ENCODE measurements at places on chromosomes 16 and 17.

- no peak for DNase-seq
Observed at GRCh38 chr17:70775679-70776078, 606.3 kb downstream of the KCNJ2 start.

- DNase-seq: no peak
Observed at GRCh38 chr16:19169082-19169639, 1.1 kb downstream of the SYT17 start.

DNA sequence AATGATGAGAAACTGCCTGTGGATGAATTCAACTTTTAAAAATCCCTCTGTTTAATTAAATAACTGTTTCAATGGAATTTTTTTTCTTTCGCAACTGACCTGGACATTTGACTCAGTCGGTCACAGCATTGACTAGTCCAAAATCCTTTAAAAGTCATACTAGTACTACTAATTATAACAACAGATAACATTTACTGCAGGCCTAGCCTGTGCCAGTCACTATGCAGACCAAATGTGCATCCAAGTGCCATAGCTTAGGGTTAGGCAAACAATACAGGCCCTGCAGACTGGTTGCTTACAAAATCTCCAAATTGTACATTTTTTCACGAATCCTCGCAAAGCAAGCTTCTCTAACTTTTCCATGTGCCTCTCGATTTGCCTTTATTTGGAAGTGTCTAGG, 56.6 kb downstream of the MYOCD start:
- no peak for DNase-seq

- no peak for DNase-seq
Observed at GRCh38 chr16:75579281-75579834, 13.2 kb downstream of the GABARAPL2 start.

- DNase-seq: no peak
Observed at GRCh38 chr16:89697616-89698331, 3.7 kb downstream of the SPATA2L start.

GRCh38 chr16:138049-138417, 440 bp downstream of the NPRL3 start:
- no peak for DNase-seq

DNA sequence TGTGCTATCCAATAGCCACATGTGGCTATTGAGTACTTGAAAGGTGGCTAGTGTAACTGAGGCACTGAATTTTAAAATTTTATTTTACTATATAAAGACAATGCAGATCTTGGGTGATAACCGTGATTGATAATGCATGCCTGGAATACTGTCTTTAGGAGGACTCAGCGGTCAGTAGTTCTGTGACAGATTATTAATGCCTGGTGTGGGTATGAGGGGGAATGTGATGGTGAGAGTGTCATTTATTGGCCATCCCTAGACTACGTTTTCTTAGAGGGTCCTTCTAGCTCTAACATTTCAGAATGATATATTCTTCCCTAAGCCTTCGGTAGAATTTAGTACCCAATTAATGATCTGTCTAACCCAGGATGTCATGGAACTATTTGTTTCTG, 157.6 kb downstream of the CPPED1 start:
- no peak for DNase-seq

DNA sequence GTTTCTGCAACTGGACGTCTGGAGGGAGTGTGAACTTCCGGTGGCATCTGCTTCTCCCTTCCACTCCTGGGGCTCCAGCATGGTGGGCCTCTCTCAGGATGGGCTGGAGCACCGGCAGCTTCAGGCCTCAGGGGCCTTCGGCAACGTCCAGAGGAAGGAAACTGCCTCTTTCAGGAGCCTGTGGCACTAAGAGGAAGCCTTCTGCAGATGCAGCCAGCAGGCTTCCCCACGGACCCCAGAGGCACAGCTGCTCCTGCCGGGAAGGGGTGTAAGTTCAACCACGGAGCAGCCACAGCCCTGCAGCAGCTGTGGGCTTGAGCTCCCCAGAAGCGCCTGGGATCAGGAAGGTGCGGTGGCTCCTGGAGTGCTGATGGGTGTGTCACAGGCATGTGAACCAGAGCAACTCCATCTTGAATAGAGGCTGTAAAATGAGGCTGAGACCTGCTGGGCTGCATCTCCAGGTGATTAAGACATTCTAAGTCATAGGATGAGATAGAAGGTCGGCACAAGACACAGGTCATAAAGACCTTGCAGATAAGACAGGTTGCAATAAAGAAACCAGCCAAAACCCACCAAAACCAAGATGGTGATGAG, 50.8 kb upstream of the KLHDC4 start:
- DNase-seq: no peak

- DNase-seq: no peak
Observed at GRCh38 chr17:58517378-58517927, 3.0 kb upstream of the MTMR4 start.

DNA sequence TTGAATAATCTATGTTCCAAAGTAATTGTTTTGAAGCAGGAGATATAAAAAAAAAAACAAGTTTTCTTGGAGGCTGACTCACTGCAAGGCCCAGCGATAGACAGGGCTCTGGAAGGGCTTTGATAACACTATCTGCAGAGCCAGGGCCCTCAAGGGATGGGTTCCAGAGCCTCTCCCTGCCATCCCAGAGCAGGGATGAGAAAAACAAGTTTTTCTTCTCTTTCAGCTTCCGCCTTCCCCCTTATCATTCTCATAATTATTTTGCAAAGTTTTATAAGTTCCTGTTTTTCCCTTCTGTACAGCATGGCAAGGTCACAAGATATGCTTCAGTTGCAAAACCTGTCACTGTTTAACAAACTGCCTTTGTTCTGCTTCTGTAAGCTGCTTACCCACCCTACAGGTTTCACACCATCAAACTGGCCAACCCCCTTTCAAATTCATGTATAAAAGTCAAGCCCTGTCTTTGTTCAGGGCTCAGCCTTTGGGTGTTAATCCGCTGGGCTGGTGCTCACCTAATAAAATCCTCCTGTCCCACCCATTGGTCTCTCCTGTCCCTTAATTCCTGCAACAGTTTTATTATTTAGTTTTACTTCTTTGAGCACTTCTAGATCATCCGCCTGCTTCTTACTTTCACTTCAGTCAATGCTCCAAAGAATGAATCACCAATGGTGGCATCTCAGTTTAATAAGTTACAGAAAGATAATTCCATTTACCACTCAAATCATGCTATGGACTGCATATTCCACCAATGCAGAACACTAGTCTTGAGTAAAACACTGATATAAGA, 5.6 kb upstream of the THUMPD1 start:
- DNase-seq: no peak

- no peak for DNase-seq
Observed at GRCh38 chr17:57803021-57803420, 46.8 kb downstream of the MRPS23 start.

DNA sequence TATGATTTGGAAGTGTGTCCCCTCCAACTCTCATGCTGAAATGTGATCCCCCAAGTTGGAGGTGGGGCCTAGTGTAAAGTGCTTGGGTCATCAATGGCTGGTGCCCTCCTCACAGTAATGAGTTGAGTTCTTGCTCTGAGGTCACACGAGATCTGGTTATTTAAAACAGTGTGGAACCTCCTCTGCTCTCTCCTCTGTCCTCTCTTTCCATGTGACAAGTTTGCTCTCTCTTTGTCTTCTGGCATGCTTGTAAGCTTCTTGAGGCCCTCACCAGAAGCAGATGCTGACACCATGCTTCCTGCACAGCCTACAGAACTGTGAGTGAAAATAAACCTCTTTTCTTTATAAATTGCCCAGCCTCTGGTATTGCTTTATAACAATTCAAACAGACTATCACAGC, 19.9 kb downstream of the BRIP1 start:
- no peak for DNase-seq

- DNase-seq: no peak
Observed at GRCh38 chr17:44655983-44656710, at the start of gene MEIOC. MEIOC (plus strand) TSS chr17:44656468; CDS start chr17:44656614, 146 bp downstream.

DNA sequence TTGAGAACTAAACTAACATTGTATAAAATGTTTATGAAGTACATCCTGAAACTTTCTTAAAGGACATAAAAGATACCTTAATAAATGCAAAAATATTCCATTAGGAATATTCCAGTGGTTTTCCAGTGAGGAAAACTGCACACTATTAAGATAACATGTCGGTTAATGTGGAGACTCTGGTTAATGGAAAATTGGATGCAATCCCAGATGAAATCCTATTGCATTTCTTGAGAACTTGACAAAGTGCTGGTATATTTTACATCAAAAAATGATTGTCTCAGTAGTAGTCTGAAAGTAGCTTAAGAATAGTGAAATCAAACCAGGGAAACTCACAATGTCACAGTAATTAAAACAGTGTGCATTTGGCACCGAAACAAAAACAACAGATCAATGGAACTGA, 202.5 kb upstream of the MON1B start:
- DNase-seq: no peak

DNA sequence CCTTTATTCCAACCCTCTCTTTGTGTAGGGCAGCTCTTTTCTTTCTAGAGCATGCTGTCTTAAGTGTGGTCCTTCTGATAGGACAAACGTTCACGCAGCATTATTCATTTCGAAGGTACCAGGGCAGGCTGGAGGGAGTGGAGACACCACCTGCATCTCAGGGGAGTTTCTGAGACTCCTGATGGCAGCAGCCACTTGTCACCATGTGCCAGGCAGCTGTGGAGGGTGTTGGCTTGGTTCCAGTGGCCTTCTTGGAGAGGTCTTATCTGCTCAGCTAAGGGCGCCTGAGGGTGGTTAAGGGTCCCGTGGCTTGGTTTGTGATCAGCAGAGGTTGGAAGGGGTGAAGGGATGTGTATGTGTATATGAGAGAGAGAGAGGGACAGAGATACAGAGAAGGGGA, 257.1 kb upstream of the EEF2KMT start:
- no peak for DNase-seq

GRCh38 chr16:85091522-85091910, 20.8 kb downstream of the CIBAR2 start:
- no peak for DNase-seq

DNA sequence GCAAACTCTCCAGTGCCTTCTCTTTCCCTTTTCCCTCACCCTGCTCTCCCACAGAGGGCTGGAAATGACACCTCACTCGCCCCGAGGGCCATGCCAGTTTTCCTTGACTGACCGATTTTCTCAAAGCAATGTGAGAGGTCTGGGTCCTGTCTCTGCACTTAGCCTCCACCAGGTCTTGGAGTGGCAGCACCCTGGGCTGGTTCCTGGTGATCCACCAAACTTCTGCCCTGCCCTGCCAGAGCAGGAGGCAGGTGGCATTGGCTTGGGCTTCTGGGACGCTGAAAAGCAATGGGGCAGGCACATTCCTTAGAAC, 97.5 kb downstream of the RAB11FIP4 start:
- no peak for DNase-seq

- DNase-seq: no peak
Observed at GRCh38 chr16:12393239-12393638, 410.4 kb downstream of the CPPED1 start.

GRCh38 chr17:17852930-17853329, 16.1 kb upstream of the SREBF1 start:
- no peak for DNase-seq

- DNase-seq: no peak
Observed at GRCh38 chr16:17446661-17447060, 24.1 kb downstream of the XYLT1 start.

- DNase-seq: no peak
Observed at GRCh38 chr17:957856-958421, 21.6 kb downstream of the NXN start.

GRCh38 chr17:12104831-12105230, 84.2 kb downstream of the MAP2K4 start:
- no peak for DNase-seq

DNA sequence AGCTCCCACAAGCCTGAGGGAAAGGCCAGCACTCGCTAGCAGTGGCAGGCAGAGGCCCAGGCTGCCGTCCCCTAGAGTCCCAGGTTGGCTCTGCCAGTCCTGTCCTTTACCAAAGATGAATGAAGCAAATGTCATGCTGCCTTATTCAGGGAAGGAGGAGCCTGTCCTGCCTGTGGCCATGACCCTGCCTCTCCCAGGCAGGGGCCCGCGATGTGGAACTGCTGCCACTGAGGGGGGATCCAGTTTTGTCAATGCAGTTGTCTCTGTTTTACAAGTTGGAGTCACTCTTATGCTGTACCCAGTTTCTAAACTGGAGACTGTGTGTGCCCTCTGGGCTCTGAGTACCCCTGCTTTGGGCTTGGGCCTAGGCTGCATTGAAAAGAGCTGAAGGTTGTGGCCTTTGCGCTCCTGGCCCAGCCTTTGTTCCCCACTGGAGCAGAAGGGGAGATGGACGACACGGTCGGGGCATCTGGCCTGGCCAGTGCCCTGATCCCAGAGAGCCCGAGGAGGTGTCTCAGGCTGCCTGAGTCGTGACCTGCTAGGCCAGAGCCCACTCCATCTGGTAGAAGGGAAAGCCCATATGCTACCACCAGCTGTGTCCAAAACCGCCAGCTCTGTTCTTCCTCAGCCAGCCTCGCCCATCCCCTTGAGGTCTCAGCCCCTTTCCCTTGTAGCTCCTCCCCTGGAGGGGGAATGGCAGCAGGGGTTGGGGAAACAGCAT, 5.5 kb downstream of the LIMD2 start:
- DNase-seq: no peak

- DNase-seq: no peak
Observed at GRCh38 chr17:78316115-78316866, 43.6 kb downstream of the SOCS3 start.

- no peak for DNase-seq
Observed at GRCh38 chr16:17083628-17084027, 387.1 kb downstream of the XYLT1 start.

DNA sequence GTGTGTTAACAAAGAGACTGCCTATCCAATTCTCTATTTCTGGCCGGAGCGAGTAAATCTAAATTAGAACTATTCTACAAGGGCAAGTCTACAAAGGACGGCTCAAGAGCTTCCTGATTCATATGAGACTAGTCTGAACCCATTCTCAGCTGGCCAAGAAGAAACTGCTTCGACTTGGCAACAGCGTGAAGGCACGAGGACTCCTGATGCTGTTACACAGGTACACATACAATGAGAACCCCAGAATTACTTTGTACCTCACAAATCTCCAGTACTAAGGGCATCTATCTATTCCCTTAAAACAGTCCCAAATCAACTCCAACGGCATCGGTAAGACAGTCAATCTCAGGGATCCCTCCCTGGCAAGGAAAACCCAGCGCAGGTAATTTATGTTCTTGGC, 1.5 kb downstream of the CRK start:
- DNase-seq: no peak

Data from urinary bladder (tissue), 4 donors.